ENCODE measurements at places on chromosomes 5 and 9.

- DNase-seq, result no peak
Observed at GRCh38 chr9:68744426-68744825, 39.4 kb downstream of the PIP5K1B start.

DNA sequence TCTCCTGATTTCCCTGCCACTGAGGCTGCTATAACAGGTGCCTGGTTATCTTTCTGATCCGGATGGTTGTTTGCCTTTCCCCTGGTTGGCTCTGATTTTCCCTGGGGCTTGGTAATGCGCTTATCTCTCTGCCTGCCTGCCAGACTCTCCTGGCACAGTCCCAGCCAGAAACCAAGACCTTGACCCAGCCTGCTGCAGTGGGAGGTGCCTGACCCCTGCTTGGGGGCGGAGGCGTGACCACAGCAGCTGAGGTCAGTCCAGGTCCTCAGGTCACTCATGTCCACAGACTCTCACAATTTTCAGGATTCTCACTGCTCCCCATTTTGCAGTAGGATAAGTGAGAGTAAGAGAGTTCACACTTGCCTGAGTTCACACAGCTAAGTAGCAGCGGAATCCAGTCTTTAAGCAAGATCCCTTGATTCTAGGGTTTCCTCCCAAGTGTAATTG lies 24.4 kb upstream of the SYNPO start:
- peak; percentile 74 for DNase-seq

GRCh38 chr9:137435980-137436760 lies 5.0 kb downstream of the ENTPD8 start:
- peak; percentile 97 for DNase-seq

DNA sequence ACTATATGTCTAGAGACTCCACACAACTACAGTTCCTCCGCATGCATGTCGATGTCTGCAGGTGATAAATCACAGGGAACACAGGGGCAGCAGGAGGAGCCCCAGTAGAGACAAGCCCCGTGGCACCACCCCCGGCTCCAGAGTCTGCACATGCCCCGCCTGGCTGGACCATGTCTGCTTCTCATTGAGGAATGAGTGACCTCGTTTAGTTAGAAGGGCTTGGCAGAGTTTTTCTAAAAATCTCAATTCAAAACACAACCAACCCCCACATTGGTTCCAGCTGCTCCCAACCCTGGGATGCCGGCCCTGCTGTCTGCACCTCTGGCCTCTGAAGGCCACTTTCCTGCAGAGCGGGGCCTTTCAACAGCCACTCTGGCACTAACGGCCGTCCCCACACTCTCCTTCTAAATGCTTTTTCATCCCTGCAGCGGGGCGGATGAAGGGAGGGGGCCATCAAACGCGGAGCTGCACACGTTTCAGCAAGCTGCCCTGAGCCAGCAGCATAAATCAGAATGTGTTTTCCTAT lies 106.3 kb downstream of the ROR2 start:
- no peak for DNase-seq

GRCh38 chr5:4023091-4023752 lies 427.6 kb downstream of the IRX1 start:
- no peak for DNase-seq

DNA sequence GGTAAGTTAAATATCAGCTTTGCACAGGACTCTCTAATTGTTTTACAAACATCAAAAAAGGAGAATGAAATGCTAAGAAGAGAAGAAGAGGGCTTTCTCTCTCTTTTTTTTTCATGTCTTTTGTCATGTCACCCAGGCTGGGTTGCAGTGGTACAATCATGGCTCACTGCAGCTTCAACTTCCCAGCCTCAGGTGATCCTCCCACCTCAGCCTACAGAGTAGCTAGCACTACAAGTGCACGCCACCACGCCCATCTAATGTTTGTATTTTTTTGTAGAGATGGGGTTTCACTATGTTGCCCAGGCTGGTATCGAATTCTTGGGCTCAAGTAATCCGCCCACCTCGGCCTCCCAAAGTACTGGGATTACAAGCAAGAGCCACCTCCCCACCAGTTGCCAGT lies 18.6 kb downstream of the SERINC5 start:
- no peak for DNase-seq

DNA sequence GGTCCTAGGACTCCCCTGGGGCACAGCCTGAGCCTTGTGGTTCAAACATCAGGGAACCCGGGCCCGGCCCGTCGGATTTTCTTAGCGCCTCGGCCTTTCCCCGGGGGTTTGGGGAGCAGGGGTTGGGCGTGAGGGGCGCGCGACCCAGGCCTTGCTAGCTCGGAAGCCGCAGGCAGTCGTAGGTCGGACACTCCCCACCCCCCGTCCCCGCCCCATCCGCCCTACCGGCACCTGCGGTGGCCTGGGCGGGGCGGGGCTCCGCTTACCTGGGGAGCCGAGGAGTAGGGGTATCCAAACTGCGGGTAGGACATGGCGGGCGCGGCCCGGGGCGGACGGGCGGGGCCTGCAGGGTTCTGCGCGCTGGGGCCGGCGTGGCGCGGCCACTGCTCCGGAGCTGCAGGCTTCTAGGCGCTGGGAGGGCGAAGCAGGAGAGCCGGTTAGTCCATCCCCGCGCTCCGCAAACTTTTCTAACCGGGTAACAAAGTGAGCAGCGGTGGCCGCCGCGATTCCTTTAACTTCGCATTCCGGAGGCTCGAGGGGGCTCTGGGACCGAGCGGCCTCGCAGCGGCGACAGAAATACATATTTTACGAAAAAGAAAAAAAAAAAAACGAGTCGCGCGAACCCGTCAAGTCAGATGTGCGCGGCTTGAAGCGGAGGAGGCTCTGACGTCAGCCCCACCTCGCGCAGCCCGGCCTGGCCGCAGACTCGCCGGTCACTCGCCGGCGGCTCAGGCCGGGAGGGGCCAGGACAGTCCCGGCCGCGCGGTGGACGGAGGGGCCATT lies at the start of gene IRX4:
Gene IRX4 (minus strand): TSS at position 589 of the 783 bp plus-strand sequence. CDS start 278 bp downstream, at position 311.
- no peak for DNase-seq

DNA sequence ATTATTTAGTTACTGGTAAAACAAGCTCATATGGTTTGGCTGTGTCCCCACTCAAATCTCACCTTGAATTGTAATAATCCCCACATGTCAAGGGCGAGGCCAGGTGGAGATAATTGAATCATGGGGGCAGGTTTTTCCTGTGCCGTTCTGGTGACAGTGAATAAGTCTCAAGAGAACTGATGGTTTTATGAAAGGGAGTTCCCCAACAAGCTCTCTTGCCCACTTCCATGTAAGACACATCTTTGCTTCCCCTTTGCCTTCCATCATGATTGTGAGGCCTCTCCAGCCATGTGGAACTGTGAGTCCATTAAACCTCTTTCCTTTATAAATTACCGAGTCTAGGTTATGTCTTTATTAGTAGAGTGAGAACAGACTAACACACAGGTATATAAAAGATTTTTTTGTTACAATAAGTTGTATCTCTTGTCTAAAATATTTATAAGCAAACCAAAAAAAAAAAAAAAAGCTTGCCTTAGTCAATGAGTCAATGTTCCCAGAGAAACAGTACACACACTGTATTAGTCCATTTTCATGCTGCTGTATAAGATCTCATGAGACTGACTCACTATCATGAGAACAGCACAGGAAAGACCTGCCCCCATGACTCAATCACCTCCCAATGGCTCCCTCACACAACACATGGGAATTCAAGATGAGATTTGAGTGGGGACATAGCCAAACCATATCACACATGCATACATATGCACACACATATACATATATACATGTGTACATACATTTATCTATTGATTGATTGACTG lies 138.3 kb downstream of the BASP1 start:
- DNase-seq, result no peak

- peak; percentile 38 for DNase-seq
Observed at GRCh38 chr9:35690614-35691333, 1.0 kb upstream of the TPM2 start.

DNA sequence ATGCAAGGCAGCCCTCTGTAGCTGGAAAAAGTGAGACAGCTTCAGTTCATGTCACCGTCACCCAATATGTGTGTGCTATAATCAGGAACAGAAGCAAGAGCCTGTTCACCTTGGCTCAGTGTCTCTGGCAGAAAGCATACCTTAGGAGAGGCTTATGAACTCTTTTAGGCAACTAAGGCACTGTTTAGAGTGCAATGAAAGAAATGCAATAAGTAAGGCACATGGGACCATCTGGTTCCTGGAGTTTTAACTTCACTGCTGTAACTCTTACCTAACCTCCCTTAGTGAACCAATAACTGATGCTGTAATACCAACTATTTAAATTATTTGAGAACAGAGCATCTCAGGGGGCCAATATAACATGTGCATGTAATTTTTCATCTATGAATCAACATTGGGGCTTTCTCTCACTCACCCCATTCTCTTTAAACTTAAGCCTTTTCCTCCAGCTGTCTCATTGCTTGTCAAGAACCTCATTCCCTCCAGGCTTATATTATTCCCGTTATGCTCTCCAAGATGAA lies 32.4 kb downstream of the C9 start:
- DNase-seq, result no peak
